Neural crest cell (in vitro differentiated cells): ENCODE measurements at places on chromosomes 16 and 17.

DNA sequence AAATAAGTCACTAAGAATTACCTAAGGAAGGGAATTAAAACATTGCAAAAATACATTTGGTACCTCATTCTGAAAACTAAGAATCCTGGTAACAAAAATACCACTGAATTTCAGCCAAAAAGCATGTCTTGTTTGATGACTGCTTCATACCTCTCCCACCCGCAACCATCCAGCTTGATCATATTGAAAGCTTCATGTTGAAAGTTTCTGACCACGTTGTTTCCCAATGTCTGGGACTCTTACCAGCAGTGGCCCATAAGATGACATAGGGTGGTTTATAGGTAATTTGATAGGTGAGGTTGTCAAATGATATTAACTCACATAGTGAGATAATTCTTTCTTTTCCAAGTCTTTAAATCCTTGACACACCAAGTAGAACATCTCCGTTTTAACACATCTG is 139.3 kb downstream of the CDH11 start:
- no peak for DNase-seq

DNA sequence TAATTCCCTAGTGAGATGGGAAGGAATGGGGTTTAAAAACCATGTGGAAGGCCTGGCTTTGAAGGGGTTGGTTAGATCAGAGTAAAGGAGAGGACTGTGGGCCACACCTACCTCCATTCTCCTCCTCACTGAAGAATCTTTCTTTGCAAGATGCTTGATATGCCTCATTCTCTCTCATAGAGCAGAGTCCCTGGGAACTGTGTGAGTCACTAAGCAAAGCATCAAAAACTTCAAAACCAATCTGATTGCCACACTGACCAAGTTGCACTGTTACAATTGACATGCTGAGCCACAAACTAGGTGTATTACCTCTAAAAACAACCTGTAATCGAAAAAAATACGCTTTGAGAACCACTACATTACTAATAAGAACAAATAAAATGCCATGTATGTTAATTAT is 2.0 kb downstream of the TUBD1 start:
- no peak for DNase-seq

DNA sequence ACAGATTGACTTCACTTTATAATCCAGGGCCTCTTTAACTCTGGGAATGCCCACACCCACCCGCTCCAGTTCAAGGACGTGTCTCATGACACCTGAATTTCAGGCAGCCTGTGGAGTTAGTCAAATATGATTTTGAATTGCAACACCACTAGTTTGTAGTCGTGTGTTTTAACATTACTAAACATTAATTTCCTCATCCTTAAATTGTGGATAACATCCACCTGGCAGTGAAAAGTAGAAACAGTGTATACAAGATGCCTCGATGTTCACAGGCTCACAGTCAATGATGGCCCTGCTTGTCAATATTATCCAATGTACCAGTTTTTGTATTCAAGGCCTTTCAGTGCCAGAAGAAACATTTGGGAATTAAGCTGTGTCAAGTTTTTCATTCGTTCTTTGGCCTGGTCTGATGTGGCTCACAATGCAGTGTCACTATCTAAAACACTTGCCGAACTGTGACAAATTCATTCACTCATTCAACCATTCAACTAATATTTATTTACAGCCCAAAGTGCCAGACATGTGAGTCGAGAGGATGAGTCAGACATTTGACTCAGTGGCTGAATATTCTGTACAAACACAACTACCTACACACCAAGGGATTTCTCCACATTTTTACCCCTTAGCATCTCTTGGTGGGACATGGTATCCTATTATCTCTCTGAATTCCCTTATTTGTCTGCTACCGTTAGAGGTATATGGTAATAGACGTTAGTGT is 1.4 kb downstream of the MEIOB start:
- no peak for DNase-seq

- DNase-seq = no peak
Measured at GRCh38 chr16:86791287-86792035, 213.1 kb downstream of the FOXL1 start.

DNA sequence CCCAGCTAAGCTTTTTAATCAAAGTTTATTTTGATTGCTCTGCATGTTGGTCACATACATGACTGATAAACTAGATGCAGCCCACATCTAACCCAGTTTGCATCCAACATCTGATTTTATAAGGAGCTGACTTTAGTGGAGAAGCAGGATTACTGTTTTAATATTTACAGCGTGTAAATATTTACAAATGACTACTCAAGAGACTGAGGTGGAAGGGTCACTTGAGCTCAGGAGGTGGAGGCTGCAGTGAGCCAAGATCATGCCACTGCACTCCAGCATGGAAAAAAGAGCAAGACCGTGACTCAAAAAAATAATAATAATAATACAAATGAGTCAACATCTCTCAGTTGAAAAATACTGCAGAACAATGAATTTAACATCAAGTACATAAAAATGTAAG is 50.8 kb downstream of the PARN start:
- DNase-seq = no peak

DNA sequence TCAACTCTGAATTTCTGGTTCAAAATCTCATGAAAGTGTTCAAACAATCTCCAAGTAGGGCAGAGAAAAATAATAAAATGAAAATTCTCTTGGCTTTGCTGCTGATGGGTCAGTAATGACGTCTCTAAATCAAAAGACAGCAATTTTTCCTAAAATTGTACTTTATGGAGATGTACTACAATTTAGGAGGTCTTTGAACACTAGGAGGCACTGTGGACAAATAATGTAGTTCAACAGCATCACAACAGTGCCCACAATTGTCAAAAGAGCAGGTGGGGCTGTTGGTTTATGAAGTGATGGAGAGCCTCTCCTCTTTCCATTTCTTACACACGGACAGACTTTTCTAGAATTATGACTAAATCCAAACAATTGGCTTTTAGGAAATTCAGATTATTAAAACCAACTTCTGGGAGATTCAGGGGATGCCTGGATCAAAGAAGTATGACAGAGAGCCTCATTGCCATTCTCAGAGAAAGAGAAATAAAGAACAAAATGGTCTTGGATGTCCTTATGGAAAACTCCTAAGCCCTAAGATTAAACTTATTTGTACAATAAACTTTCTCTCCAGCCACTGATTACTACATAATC is 23.8 kb downstream of the EZH1 start:
- DNase-seq = peak; percentile 18

DNA sequence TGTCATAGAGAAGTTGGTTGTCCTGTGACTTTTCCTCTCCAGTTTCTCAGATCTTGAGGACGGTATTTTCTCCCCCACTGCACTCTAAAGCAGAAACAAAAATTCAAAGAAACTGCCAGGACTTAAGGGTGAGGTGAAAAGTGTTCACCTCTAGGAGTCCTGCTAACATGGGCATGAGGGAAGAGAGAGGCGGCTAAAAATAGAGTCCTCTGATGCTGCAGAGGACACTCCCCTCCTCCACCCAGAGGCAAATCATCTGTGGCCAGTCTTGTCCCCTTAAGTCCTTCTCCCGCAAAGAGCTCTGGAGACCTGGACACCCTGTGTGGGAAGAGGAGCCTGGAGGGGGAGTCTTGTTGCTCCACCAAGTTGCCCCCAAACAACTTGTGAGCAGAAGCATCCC is 4.7 kb upstream of the DDX19A start:
- DNase-seq = no peak

- no peak for DNase-seq
Measured at GRCh38 chr16:63066552-63066951, 1030.3 kb upstream of the CDH8 start.

DNA sequence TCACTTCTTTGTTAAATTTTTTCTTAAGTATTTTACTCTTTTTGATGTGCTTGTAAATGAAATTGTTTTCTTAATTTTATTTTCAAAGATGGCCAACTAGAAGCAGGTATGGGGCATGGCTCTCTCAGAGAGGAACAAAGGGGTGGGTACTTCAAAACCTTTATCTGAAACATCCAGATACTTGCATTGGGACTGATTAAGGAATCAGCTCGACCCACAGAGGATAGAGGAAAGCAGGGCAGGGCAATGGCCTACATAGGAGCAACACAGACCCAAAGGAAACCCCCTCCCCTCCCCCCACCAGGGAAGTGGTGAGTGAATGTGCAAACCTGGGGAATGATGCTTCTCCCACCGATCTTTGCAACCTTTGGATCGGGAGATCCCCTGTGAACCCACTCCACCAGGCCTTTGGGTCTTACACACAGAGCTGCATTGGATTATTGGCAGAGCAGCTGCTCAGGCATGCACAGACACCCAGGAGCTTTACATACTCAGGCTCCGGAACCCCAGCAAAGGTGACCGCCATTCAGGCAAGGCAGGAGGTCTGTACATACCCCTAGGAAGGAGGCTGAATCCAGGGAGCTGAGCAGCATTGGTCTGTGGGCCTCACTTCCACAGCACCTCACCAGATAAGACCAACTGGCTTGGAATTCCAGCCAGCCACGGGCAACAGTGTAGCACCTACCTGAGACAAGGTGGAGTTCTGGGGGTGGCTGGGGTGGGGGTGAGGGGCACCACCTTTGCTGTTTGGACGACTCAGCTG is 3.0 kb upstream of the CCR7 start:
- DNase-seq = no peak

DNA sequence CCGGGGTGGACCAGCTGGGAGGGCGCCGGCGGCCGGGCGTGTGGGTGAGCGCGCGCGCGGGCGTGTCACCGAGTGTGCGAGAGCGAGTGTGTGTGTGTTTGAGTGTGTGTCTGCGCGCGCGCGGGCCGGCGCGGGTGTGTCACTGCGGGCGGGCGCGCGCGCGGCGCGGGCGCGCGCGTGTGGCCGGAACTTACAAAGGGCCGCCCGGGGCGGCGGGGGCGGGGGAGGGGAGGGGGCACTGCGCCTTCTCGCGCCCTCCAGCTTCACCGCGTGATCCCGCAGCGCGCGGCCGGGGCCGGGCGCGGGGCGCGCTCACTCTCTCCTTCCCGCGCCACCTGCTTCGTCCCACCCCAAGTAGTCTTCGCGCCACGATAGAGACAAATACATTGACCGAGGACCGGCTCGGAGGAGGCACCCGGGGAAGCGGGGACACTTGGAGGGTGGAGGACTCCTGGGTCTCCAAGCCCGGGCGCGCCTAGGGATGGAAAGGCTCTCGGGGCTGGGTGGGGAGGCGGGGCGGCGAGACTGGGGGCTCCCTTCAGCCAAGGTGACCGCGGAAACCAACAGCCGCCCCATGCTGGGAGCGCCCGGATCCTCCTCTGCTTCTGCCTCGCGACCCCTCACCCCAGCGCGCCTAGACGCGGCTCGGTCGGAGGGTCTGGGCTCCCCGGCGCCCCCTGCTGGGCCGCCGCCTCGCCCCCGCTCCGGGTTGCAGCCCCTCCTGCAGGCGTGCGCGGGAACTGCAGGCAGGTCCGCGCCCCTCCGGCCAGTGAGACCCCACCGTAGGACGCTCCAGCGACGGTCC is at the start of gene SRCIN1:
TSS of gene SRCIN1 (minus strand) at position 112 of the 805 bp plus-strand sequence. CDS start 247 bp downstream, outside the sequence.
- DNase-seq = peak; percentile 67

- DNase-seq = no peak
Measured at GRCh38 chr16:11639925-11640899, 28.0 kb upstream of the SNN start.

- no peak for DNase-seq
Measured at GRCh38 chr16:4339909-4340308, 11.2 kb downstream of the PAM16 start.

DNA sequence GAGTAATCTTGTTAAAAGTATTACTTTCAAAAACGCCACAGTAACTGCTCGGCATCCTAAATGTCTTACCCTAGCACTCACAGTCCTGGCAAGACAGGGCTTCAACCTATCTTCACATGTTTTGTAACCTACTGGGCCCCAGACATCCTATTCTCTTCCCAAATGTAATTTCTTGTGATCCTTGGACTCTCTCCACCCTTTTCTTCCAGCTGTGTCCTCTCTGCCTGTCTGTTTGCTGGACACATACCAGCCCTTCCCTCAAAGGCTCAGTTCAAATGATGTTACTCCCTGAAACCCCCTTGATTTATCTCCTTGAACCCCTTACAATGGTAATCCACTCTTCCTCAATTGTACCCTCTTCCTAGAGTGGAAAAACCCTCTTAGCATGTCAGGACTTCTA is 60.1 kb upstream of the CNEP1R1 start:
- DNase-seq = no peak

- no peak for DNase-seq
Measured at GRCh38 chr16:19283637-19284036, 1.9 kb upstream of the CLEC19A start.

DNA sequence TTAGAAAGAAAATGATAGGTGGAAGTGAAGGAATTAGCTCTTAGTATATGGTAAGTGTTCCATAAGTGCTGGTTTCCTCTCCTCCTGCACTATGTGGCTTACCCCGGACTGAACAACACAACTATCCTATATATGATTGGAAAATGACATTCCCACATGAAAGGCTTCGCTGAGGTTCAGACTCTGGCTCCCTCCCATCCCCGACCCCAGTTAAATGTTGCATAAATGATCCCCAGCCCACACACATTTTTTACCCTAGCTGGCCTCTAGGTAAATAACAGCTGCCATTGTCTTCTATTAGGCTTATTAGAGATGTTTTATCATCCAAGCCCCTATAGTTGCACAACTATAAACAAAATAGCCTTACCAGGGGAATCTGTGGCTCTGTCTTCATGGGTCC is 495.6 kb upstream of the CDH11 start:
- DNase-seq = no peak

DNA sequence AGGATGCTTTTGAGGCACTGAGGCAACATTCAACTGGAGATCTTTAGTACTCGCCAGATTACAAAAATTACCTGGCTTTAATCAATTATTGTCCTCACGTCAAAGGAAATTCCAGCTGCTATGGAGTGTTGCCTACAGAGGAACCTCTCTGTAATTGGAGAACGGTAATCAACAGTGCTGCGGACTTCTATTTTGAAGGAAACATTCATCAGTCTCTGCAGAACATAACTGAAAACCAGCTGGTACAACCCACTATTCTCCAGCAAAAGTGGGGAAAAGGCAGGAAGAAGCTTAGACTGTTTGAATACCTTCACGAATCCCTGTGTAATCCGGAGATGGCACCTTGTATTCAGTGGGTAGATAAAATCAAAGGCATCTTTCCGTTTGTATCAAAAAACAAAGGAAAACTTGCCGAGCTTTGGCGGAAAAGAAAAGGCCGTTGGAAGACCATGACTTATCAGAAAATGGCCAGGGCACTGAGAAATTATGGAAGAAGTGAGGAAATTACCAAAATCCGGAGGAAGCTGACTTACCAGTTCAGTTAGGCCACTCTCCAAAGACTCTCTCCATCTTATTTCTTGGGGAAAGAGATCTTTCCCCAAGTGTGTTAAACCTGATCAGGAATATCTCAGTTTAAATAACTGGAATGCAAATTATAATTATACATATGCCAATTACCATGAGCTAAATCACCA is 3.0 kb downstream of the SLC35G3 start:
- DNase-seq = no peak

GRCh38 chr17:62109378-62109902 is 44.4 kb upstream of the MED13 start:
- DNase-seq = peak; percentile 8

DNA sequence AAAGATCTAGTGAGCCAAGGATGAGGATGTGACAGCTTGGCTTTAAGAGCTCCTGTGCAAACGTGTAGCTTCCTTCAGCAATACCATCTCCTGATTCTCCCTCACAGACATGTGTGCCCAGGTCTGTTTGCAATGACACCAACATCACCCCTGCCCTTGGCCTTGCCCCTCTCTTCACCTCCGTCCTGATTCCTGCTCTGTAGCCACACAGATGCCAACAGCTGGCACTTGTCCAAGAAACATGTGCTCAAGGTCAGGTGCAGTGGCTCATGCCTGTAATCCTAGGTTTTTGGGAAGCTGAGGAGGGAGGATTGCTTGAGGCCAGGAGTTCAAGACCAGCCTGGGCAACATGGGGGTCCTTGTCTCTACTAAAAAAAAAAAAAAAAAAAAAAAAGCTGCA is 103.8 kb upstream of the CRHR1 start:
- DNase-seq = no peak
